ENCODE measurements at places on chromosomes 1 and 21. TPM values are rescaled to one million over a fixed set of nuclear protein-coding genes. Genes with fewer than 3 reads are reported as not detected.

DNA sequence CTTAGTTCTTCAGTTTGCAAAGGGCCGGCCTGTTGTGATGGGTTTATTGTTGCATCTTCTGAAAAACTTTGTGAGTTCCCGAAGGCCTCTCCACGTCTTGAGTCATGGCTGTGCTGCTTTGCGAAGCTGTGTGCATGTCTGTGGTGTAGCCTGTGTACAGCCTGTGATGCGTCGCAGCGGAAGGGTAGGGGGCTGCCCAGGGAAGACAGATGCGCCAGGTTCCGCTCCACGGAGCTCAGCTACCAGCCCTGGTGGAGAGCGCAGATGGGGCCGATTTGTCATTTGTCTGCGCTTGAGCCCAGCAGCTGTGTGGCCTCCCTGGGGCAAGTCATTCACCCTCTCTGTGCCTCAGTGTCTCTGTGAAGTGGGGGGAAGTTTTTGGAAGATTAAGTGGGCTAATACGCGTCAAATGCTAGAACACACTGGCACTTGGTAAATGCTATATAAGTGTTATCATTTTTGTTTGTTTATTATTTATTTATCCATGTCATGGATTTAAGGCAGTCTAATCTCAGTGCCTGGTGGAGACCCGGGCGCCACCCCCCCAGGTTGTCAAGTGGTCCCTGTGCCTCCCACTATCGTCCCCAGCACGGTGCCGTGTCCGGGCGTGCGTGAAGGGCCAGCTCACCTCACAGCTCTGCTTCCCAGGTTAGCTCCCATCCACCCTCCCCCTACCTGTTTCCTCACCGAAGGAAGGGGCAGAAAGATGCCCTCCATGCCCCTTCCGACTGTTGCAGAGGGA, 8.4 kb downstream of the PDE9A start:
- no peak for DNase-seq

- DNase-seq, result no peak
These were observed 86.7 kb downstream of the S1PR1 start for GRCh38 chr1:101323535-101323934.

DNA sequence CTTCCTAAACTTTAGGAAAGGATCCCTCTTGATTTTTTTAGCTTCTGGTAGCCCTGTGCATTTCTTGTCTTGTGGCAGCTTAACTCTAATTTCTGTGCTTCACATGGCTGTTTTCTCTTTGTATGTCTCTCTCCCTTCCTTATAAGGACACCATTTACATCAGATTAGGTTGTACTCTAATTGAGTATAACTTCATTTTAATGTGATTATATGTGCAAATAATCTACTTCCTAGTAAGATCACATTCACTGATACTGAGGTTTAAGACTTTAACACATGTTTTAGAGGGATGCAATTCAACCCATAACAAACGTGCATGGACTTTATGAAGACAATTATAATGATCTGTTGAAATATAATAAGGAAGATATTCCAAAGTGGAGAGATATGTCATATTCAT, 46.7 kb downstream of the RGS4 start:
- DNase-seq, result no peak

DNA sequence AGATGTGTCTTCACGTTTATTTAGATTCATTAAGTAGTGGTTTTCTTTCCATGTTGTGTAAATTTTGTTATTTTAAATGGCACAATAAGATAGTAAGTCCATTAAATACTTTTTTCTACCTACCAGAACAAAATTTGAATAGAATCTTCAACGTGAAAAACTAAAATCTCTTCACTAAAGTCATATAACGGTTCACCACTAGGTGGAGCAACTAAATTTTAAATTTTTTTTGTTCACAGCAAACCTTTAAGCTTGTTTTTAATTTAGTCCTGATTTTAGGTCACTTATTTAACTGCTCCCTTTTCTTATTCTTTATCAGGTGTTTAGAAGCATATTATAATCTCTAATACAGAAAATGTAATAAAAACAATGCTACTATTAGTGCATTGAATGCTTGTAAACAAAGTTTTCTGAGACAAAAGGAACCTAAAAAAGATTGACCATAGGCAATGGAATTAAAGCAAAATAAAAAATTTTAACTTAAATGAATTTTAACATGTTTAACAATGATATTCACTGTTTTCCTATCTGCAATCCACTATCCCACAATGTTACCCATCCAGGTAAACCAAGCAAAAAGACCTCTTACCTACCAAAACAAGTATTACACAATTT, 28.3 kb upstream of the PKN2 start:
- DNase-seq, result no peak

- DNase-seq, result peak; percentile 91
These were observed 22.2 kb downstream of the RUNX1 start for GRCh38 chr21:35026617-35027562.

GRCh38 chr1:221667504-221667903, 74.4 kb downstream of the DUSP10 start:
- no peak for DNase-seq

GRCh38 chr1:13694886-13695684, 4.9 kb upstream of the PRDM2 start:
- no peak for DNase-seq

The DENND2C gene
- 0.83 TPM for total RNA-seq

- no peak for DNase-seq
These were observed 61.8 kb upstream of the SYT6 start for GRCh38 chr1:114215436-114215835.

- no peak for DNase-seq
These were observed 6.4 kb upstream of the RGS2 start for GRCh38 chr1:192802406-192802805.

- DNase-seq, result no peak
These were observed 16.8 kb downstream of the AZIN2 start for GRCh38 chr1:33097762-33098161.

The CENPF gene
- 125 TPM for total RNA-seq

- DNase-seq, result no peak
These were observed 89.4 kb downstream of the SEC16B start for GRCh38 chr1:177880339-177880891.

- peak; percentile 37 for DNase-seq
These were observed 81.1 kb upstream of the BTG3 start for GRCh38 chr21:17693801-17694200.

The LY9 gene
- 49.9 TPM for total RNA-seq

DNA sequence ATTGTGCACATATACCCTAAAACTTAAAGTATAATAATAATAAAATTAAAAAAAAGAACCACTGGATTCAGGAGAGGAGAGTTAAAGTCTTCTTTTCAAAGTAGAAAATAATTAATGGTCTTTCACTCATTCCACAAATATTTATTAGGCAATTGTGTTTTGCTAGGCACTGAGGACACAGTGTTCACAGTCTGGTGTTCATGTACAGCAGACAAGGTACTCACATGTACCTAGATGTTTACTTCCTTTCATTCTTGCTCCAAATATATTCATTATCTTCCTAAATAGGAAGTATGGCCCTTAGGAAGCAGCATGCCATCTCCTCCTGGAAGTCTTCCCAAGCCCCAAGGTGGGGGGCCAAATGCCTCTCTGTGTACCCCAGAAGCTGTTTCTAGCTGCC, 265.0 kb downstream of the NPHP4 start:
- DNase-seq, result no peak
